ENCODE measurements at places on chromosomes 12 and 14.

GRCh38 chr12:129378496-129378895 lies 525.2 kb downstream of the GLT1D1 start:
- DNase-seq, result no peak

DNA sequence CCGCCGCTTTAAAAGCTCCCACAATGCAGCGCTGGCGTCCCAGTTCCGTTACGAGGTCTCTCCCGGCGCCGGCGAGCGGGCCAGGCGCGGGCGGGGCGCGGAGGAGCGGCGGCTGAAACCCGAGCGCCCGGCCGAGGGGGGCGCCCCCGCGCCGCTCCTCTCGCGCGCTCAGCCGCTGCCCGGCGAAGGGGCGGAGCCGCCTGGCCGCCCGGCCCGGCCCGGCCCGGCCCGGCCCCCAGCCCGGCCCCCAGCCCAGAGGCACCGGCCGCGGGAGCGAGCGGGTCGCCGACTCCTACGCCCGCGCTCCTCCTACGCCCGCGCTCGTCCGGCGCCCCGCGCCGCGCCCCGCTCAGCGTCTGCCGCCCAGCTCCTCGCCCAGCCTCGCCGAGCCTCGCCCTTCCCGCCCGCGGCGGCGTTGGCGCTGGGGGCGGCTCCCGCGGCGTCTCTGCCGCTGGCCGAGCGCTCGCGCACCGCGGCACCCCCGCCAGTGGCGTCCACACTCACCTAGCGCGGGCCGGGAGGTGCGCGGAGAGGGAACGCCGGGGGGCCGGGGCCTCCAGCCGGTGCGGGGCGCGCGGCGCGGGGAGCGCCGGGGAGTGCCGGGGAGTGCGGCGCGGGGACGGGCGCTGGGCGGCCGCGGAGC lies at the start of gene RASSF8:
Gene RASSF8 (plus strand): TSS at position 255 of the 643 bp plus-strand sequence. CDS start 96,662 bp downstream, outside the sequence.
- DNase-seq, result peak; percentile 86

GRCh38 chr12:69687390-69687789 lies 11.7 kb downstream of the BEST3 start:
- no peak for DNase-seq

- DNase-seq, result no peak
Measured at GRCh38 chr12:83378186-83378727, 691.6 kb downstream of the TMTC2 start.

GRCh38 chr14:87615822-87616679 lies 376.9 kb downstream of the GALC start:
- DNase-seq, result peak; percentile 65

DNA sequence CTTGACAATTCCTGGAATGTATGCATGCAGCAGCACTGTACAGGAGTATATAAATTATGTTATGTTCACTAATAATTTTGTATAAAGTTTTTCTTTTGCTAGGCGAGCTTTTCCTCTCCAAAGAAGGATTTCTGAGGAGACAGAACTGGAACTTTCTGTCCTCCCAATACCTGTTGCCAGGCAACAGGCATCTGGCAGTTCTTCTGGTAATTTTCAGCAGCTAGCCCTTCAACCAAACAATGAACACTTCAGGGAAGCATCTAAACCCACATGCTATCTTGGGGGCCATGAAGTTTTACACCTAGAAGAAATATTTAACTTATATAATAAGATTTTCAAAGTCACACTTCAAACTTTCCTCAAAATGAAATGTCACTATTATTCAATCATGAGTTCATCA lies 162.9 kb upstream of the SYT10 start:
- no peak for DNase-seq

DNA sequence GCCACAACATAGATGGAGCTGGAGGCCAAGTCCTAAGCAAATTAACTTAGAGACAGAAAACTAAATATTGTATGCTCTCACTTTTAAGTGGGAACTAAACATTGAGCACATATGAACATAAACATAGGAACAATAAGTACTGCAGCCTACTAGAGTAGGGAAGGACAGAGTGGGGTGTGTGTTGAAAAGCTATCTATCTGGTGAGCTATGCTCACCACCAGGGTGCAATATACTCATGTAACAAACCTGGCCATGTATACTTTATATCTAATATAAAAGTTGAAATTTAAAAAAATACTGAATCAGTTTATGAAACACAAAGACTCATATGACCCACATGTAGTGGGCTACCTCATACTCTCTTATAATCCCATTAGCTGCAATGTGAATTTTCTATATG lies 1305.0 kb downstream of the LRFN5 start:
- no peak for DNase-seq

- DNase-seq, result no peak
Measured at GRCh38 chr12:24960222-24960855, 11.4 kb upstream of the BCAT1 start.

GRCh38 chr12:91017511-91018263 lies 12.9 kb upstream of the EPYC start:
- DNase-seq, result no peak

DNA sequence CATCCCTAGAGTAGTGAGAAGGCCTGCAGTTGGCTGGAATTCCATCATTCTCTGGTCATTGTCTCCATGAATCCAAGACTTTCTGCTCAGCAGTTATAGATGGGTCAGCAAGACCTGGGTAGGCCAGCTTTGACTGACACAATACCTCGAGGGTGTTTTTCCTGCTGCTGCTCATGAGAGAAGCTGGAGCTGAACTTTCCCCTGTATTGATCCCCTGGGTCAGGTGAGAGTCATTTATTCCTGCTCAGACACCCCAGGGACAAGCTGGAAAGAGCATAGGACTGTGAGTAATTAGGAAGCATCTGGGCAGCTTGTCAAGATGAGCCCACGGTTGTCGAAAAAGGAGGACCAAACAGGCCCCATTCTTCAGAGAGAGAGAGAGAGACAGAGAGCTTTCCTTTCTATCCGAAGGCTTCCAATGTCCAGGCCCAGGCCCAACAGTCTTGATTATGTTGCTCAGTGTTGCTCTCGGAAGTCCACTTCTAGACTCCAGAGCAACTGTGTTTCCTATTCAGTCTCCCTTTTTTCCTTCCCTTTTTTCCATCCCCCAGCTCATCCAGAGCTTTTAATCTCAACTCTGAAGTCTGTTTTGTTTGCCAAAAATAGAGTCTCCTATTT lies 131.1 kb downstream of the SLC8A3 start:
- DNase-seq, result no peak

- no peak for DNase-seq
Measured at GRCh38 chr12:112175361-112176155, 50.2 kb downstream of the TRAFD1 start.

DNA sequence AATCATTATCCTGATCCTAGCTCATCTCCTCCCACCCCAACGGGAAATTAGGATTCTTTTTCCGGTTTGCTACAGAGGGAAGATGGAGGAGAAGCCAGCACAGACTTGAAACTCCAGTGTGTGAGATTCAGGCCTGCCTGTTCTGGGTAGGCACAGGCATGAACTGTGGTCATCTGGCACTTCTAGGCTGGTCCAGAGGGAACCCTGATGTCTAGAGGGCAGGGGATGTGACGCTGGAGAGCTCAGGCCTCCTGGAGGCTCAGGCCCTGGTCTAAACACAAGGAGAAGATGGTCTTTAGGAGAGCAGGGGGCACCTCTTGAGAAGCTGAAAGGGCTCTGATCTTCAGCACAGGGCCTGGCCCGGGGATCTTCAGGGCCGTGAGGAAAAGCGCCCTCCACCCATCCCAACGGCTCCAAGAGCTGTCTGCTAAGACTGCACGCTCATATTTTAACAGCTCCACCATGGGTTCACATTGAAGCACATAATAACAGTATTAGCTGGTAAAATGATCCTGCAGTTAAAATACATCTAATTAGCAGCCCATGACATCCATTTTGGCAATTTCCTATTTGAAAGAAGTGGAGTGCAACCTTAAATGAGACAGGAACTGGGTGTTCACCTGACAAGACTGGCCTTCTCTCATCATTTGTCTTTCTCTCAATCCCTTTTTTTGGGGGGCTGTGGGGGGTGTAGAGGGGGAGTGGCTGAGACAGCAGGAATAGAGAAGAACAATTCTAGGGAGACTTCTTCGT lies 35.4 kb downstream of the BCL11B start:
- DNase-seq, result no peak

GRCh38 chr14:96225745-96226151 lies 21.1 kb downstream of the BDKRB2 start:
- peak; percentile 79 for DNase-seq

DNA sequence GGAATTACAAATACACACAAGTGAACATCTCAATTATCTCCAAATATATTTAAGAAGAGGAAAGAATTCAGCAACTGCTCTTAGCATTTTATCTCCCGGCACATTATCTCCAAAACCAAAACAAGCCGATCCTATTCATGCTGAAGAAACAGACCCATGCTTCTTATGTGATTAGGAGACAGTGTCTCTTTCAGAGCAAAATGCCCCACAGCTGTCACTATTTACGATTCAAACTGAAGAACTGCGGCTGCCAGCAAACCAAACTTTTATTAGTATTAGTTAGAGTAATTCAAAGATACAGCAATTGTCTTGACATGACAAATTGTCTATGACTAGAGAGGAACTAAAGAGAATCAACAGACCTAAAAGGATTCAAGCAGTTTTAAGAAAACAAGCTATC lies 79.4 kb downstream of the SETD3 start:
- no peak for DNase-seq

DNA sequence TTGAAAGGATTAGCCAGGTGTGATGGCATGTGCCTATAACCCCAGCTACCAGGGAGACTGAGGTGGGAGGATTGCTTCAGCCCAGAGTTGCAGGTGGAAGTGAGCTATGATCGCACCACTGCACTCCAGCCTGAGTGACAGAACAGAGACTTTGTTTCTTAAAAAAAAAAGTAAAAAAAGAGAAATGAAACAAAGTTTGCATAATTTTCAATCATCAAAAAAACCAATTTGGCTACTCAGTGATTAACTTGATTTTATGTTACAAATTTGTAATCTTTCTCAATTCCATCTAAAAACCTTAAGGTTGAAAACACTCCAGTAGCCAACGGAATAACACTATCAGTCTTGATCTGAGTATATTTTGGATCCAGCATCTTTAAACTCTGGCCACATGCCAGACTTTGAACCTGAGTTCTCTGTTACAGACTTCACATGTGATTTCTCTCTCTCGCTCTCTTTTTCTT lies 12.6 kb upstream of the DENND5B start:
- no peak for DNase-seq

DNA sequence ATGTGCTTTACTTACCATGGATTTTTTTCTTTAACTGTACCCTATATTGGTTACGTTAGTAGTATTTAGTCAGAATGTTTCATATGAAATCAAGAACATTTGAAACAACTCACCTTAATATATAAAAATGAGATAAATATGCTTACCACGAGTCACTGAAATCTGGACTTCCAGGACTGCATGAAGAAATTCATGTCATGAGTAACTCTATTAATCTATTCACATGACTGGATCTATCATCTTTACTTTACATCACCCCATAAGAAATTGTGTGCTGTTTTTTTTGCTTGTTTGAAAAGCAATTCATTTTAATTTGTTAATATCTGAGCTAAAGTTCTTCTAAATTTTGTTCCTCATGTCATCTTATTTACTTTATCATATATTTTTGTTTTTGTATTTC lies 5.2 kb downstream of the EPYC start:
- no peak for DNase-seq

DNA sequence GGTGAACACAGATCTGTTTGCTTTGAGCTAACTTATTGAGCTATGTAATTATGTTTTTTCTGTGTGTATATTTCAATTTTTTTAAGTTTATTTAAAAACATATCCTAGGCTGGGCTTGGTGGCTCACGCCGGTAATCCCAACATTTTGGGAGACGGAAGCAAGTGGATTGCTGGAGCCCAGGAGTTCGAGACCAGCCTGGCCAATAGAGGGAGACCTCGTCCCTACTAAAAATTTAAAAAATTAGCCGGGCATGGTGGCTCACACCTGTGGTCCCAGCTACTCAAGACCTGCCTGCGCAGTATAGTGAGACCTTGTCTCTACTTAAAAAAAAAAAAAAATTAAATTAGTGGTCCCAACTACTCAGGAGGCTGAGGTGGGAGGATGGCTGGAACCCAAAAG lies 16.2 kb upstream of the RNASE1 start:
- DNase-seq, result no peak

DNA sequence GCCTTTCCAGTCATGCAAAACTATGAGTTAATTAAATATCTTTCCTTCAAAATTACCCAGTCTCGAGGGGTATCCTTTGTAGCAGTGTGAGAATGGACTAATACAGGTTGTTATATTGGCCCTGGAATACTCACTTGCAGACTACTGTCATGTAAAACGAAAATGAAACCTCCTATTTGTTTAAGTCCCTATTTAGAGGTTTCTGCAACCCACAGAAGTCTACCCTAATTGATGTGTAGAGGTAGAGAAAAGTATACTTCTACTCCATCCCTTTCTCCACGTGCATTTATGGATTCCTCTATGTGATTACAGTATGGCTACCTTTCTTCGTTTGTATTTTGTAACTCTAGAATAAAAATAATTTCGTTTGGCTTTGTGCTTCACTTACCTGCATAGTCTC lies 371.1 kb downstream of the FSCB start:
- no peak for DNase-seq

- no peak for DNase-seq
Measured at GRCh38 chr12:19055589-19055988, 73.9 kb upstream of the PLEKHA5 start.

DNA sequence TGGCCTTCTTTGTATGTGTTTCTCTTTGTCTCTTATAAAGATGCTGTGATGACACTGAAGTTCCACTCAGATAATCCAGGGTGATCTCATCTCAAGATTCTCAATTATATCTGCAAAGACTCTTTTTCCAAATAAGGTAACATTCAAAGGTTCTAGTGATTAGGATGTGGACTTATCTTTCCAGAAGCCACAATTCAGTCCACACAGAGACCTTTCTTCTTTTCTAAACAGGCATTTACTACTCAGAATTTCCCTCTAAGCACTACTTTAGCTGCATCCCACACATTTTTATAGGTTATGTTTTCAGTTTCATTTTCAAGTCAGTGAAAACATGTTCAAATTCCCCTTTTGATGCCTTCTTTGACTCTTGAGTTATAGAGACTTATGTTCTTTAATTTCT lies 9.0 kb upstream of the NKX2-1 start:
- no peak for DNase-seq

DNA sequence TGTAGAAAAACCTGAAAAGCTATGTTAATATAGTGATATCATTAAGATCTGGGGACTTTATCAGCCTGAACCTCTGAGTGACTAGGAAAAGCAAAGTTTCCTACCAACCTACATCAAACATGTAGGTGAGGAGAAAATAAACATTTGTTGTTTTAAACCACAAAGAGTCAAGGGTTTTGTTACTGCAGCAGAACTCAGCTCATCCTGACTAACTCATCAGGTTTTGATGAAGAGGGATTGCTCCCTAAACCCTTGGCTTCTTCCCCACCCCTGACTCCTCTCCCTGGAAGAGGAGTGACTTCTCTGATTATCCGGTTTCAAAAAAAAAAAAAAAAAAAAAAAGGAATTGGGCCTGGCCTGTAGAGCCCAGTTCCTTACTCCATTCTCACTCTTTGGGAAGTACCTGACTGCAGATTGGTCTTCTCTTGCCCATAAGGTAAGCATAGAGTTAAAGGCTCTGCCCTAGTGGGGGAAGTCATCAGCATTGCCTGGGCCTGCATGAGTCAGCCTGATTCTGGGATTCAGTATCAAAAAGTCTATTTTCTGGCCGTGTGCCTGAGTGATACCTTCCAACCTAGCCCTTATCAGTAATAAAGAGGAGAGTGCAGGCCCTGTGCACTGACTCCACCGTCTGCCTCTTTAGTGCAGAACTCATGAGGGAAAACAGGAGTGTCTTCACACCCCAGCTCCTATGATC lies 16.9 kb downstream of the BDKRB1 start:
- DNase-seq, result no peak

GRCh38 chr12:100234591-100235304 lies 32.1 kb downstream of the DEPDC4 start:
- DNase-seq, result no peak

- no peak for DNase-seq
Measured at GRCh38 chr14:51533160-51533559, 118.5 kb upstream of the FRMD6 start.

GRCh38 chr14:55303691-55304145 lies 32.5 kb downstream of the FBXO34 start:
- no peak for DNase-seq
